ENCODE measurements at places on chromosomes 7 and 10.

GRCh38 chr10:73908853-73909539, 1.9 kb upstream of the PLAU start:
- peak; percentile 98 for DNase-seq

DNA sequence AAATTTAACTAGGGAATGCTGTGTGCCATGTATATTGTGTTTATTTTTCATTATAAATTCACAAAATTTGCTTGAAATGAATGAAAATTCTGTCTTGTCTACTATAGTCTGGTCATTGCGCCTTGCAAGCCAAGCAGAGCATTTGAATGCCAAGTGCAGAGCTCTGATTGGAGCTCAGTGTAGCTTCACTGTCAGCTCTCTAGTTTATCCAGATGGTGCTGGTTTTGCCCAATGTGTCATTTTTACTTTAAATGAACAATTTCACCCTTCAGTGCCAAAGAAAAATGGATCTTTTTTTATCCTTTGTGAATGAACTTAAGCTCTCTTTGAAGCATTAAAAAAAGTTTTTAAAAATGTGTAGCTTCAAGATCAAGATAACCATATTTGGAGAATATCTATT, 225.6 kb upstream of the CACNA2D1 start:
- no peak for DNase-seq

DNA sequence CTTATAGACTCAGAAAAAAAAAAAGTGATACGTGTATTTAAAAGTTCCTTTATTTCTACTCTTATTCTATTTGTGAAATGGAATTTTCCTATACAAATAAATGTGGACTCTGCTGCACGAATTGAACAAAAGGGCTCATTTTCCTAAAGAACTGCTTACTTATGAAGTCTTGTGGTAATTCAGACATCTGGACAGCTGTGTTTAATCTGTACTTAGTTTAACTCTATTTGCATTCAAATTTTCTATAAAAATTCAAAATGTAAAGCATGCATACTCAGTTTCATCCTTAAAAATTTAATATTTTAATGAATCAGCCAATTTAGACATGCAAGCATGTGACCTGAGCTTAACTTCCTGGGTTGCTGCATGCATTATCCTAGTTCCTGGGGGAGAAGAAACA, 118.0 kb upstream of the PCLO start:
- DNase-seq: no peak

DNA sequence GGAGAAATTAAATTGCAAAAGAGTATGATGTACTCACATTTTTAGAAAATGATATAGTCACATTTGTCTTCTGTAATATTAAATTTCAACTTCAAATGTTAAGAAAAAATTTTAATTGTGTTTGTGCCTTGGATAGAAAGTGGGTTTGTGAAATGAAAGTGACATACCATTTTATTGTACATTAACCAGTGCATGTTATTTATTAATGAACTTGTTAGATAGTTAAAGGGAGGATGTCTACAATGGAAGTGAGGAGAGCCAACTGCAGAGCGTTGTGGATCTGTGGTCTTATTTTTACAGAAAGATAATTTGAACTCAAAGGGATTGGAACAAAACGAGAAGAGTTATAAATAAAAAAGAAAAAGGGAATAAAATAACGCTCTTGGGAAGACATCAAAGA, 291.7 kb downstream of the ARL4A start:
- DNase-seq: no peak

GRCh38 chr10:36263871-36264270, 621.8 kb upstream of the FZD8 start:
- peak; percentile 6 for DNase-seq

- DNase-seq: no peak
These were observed 136.5 kb downstream of the CNNM2 start for GRCh38 chr10:103054621-103055020.

DNA sequence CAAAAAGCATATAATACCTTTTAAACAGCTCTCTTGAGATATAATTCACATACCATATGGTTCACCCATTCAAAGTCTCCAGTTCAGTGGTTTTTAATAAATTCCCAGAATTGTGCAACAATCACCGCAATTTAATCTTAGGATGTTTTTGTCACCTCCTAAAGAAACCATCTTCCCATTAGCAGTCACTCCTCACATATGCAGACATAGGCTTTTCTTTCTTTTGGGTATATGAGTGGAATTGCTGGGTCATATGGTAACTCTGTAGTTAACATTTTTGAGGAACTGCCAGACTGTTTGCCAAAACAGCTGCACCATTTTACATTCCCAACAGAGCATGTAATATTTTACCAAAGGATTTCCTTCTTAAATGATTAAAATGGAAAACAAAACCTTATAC, 57.0 kb downstream of the CC2D2B start:
- no peak for DNase-seq

All from fibroblast of mammary gland (primary cell).